Activated CD8-positive, alpha-beta memory T cell treated with anti-CD3 and anti-CD28 coated beads for 4 hours (primary cell): ENCODE measurements at places on chromosomes 2 and 18.

DNA sequence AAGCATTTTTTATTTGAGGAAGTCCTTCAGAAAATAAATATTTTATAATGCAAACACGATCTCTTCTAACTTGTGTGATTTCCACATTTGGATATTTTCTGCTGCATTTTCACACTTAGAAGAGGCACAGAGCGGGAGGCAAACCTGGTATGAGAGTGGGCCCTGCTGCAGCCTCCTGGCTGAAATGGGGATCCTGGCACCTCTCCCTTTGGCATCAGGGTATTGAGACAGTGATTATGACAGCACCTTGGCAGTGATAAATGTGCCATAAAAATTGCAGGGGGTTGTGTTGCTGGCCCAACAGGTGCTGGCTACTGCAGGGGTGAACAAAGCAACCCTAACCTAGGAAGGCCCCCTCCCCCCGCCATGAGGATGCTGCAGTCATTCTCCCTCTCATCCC lies 128.6 kb downstream of the TSN start:
- no peak for DNase-seq

- no peak for DNase-seq
Measured at GRCh38 chr2:3768960-3769765, 65.8 kb downstream of the DCDC2C start.

DNA sequence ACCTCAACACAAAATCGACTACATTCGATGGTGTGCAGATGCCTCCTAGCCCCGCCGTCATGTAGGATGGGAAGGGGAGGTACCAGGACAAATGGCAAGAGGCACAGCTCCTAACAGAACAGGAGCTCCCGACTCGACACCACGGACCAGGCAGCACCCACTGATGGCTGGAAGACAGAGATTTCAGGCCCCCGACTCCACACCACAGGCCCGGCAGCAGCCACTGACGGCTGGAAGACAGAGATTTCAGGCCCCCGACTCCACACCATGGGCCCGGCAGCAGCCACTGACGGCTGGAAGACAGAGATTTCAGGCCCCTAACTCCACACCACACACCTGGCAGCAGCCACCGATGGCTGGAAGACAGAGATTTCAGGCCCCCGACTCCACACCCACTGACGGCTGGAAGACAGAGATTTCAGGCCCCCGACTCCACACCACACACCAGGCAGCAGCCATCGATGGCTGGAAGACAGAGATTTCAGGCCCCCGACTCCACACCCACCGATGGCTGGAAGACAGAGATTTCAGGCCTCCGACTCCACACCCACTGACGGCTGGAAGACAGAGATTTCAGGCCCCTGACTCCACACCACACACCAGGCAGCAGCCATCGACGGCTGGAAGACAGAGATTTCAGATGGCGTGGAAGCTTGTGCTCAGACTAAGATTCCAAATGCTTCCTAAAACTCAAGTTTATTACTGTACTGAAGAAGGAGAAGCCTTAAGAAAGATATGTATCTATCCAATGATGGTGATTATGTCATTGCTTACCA lies 135.5 kb downstream of the EIPR1 start:
- no peak for DNase-seq

DNA sequence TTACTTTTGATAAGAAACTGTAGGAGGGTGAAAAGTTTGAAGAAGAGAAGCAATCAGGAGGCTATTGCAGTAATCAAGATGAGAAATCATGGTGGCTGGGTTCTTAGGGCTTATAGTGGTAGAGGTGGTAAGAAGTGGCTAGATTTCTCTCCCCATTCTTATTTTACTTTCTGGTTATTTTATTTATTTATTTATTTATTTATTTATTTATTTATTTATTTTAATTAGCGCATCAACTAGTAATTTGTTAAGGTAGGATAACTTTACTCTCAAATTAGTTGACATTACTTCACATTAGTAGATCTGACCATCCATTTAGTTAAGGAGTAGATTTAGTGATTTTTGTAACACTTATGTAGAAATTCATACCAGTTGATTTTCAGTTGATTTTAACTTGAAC lies 77.4 kb downstream of the PIK3C3 start:
- DNase-seq: no peak

GRCh38 chr2:119426801-119427395 lies 4.8 kb upstream of the TMEM37 start:
- DNase-seq: no peak

DNA sequence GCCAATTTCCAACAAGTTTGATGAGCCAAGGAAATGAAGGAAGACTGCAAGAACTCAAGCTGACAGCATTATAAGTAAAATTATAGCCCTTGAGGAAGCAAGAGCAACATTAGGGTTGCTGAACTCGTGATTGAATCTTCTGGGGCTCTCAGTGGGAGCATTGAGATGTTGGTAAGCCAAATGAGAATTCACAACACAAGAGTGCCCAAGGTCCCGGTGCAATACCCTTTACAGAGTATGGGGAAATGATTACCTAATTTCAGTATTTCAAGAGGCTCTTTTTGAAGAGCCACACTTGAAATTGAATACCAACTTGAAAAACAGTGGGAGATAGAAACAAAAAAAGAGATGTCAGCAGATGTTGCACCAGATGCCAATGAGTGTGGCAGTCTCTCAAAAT lies 554.5 kb downstream of the STK39 start:
- DNase-seq: no peak

DNA sequence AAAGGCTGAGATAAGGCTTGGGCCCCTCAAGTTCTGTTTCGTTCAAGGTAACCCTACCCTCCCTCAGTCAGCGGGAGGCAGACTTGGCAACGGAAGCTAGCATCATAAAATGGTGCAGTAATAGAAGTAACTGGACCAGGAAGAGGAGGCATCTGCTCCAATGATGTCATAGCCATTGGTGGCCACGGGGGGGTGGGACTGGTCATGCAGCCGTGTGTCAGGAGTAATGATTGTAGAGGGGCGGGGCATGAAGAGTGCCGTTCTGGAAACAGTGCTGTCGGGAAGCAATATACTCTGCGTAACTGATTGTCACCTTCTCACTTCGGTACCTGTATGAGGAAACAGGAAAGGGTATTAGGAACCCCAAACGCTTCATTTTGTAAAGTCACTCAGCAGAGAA lies 6.9 kb upstream of the POLR2D start:
- no peak for DNase-seq

DNA sequence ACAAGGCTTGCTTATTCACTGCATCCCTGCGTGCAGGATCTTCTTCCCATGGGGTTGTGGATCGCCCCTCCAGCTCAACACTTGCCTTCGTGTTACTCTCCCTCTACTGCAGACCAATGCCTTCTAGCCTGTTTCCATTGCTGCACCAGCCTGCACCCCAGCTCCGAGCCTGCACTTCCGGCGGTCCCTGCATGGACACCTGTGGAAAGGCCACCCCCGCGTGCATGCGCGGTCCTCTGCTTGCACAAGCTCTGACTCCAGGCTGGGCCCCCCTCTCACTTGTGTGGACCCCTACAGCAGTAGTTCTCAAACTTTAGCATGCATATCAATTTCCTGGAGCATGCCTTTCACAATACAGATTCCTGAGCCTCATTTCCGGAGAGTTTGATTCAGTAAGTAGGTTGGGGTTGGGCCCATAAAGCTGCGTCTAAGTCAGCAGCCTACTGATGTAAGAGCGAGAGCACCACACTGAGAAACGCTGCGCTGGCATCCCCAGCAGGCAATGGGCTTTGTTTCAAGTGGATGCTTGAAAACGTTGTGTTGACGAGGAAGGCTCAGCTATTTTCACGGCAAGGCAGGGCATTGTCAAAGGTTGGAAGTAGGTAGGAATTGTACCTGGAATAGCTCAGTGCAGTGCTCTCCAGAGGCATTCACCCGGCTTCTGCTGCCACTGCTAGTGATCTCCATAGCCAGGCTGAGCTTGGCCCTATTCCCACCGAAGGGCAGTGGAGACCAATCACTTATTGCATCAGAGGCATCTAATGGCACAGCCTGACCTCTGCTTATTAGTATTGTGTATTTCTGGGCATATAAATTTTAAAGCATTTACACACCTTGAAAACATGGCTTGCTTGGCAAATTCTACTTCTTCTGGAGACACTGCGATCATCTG lies 32.6 kb downstream of the CREG2 start:
- DNase-seq: no peak

- DNase-seq: peak; percentile 1
Measured at GRCh38 chr2:19474128-19474527, 115.7 kb upstream of the OSR1 start.

GRCh38 chr18:48656582-48656981 lies 117.8 kb downstream of the CTIF start:
- DNase-seq: no peak

DNA sequence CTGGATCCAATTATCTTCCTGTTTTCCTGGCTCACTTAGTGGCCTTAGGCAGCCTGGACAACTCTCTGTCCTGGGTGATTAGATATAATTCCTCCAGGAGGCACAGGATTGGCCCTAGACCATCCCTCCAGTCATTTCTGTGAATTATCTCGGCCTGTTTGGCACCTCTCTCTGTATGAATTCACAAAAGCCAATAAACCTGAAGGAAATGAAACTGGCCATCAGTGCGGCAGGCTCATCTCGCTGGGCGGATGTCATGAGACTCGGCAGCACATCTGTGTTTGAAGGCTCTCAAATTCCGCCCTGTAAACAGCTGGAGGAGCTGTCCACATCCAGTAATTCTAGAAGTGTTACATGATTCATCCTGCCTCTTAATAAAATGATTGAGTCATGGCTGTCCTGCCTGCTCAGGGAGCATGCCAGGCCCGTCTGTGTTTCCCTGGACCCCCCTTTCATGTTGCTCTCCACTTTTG lies 38.6 kb downstream of the ACOXL start:
- no peak for DNase-seq

- no peak for DNase-seq
Measured at GRCh38 chr18:56284319-56284718, 354.1 kb downstream of the TXNL1 start.

- DNase-seq: no peak
Measured at GRCh38 chr2:30428827-30429461, 18.1 kb upstream of the LCLAT1 start.

GRCh38 chr2:59066787-59067399 lies 825.8 kb upstream of the FANCL start:
- no peak for DNase-seq

GRCh38 chr2:85659324-85659981 lies 8.5 kb downstream of the SFTPB start:
- no peak for DNase-seq

DNA sequence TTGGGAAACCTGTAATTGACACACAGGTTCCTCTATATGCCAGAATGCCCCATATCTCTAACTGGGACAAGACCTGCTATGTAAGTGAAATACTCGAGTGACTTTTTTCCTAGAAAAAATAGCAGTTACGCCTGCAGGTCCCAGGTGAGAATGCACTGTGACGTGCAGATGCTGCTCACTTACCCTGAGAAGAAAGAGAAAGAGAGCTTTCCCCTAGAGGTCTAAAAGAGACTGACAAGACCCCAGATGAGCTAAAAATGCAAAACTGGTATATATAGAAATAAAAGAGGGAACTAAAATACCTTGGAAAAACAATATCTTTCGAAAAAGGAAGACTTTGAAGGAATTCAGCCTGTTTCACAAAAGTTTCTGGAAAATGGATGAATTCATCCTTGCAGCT lies 383.0 kb upstream of the DCC start:
- no peak for DNase-seq

DNA sequence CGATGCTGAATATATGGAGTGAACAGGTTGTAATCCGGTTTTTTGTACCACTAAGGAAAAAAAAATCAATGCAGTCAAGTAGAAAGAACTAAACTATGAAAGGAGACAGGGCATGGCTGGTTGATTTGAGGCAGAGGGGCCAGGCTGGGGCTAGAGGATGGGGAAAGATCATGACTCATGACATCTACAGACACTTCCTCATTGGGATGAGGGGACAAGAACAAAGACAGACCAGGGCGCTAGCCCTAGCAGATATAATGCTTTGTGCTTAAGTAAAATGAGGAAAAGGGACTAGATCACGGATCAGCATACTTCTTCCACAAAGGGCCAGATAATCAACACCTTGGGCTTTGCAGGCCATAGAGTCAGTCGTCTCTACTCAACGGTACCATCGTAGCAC lies 55.8 kb downstream of the ST6GAL2 start:
- DNase-seq: no peak

DNA sequence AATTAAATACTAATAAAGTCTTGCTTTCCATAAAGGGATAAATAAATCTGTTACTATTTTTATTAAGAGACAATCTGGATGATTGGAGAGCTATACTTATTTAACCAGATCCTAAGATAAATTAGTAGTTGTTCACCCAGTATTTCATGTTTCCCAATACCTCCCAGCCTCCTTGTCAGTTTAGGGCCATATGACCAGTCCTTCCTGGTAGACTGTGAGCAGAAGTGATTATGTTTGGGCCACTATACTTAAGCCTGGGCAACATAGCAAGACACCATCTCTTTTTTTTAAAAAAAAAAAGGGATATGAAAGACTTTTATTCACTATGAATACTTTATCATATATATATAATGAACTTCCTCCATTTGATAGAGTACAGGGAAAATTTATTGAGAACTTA lies 48.8 kb upstream of the PPM1B start:
- no peak for DNase-seq

DNA sequence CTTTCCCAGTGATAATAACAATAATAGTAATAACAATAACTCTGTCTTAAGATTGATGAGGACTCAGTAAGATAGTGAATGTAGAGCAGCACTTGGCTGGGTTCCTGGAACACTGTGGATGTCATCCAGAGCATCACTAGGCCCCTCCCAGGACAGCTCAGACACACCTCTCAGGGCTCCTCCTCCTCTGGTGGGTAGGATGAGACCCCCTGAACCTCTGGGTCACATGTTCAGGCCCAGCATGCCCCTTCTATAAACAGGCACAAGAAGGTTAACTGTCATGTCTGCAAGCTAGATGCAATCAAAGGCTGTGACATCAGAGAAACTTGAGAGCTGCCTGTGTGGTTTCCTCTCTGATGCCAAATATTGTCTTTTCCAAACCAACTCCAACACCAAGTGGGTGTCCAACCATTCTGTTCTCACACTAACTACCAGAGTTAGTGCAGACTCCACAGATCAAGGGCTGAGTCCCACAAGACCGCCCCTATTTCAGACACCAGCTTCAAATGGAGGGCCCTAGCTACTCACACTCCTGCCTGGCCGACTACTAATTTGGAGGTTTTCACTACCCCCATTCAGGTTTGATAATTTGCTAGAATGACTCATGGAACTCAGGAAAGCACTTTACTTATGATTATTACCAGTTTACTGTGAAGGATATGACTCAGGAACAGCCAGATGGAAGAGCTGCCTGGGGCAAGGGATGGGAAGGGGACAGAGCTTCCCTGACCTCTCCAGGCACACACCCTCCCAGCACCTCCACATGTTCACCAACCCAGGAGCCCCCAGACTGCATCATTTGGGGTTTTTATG lies 46.4 kb upstream of the BZW1 start:
- no peak for DNase-seq

- no peak for DNase-seq
Measured at GRCh38 chr2:1676913-1677820, 67.1 kb downstream of the PXDN start.
